ENCODE measurements at places on chromosomes 7 and 10.

DNA sequence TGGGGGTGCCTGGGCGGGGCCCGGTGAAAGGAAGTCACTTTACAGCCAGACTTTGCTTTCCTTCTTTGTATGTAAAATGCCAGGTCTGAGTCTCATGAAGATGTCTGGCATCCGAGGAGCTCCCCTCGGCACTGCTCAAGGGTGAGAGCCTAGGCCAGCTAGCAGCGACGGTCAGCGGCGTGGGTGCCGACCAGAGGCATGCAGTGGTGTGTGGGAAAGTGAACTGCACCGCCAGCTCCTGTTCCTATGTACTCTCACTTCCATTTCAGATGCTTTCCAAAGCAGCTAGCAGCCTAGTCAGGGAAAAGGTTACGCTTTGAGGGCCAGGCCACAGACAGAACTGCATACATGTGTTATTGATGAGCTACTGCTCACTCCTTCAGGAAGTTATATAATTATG is 172.8 kb downstream of the ZMYND11 start:
- DNase-seq = no peak

- peak; percentile 48 for DNase-seq
These were observed 78.3 kb downstream of the WIPF3 start for GRCh38 chr7:29884399-29885272.

GRCh38 chr7:101902680-101903514 is 85.5 kb downstream of the CUX1 start:
- DNase-seq = no peak

GRCh38 chr7:55240418-55241142 is 124.6 kb upstream of the LANCL2 start:
- DNase-seq = no peak

GRCh38 chr10:5092848-5093790 is 1.1 kb upstream of the AKR1C3 start:
- DNase-seq = peak; percentile 94

All from bronchial epithelial cell (primary cell).